ENCODE measurements at places on chromosomes 3 and 15.

GRCh38 chr15:81507831-81508230 is 133.8 kb upstream of the TMC3 start:
- no peak for DNase-seq

DNA sequence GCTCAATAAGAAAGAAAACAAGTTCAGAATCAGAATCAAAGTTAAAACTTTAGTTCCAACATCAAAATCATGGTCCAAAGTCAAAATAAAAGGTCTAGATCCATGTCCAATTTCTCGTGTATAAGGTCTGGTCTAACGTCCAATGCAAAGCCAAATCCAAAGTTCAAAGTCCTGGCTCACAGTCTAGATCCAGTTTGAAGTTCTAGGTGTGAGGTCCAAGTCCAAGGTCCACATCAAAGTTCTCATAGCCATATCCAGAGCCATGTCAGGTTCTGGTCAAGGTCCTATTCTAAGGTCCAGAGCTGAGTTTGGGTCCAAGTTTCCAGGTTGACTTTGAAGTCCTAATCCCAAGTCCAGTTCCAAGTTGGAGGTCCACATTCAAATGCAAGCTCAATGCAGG is 40.7 kb upstream of the VIPR1 start:
- no peak for DNase-seq

DNA sequence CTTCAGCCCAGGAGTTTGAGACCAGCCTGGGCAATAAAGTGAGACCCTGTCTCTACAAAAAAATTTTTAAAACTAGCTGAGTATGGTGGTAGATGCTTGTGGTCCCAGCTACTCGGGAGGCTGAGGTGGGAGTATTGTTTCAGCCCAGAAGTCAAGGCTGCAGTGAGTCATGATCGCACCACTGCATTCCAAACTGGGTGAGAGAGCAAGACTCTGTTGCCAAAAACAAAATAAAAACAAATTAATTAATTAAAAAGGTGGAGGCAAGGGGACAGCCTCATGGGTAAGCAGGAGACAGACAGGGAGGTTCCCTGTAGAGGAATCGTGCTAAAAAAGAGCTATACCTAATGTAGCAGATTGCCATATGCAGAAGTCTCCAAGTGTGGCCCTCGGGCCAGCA is 12.6 kb downstream of the HAPLN3 start:
- DNase-seq = no peak

- DNase-seq = no peak
Measured at GRCh38 chr3:143363949-143364348, 244.4 kb downstream of the CHST2 start.

DNA sequence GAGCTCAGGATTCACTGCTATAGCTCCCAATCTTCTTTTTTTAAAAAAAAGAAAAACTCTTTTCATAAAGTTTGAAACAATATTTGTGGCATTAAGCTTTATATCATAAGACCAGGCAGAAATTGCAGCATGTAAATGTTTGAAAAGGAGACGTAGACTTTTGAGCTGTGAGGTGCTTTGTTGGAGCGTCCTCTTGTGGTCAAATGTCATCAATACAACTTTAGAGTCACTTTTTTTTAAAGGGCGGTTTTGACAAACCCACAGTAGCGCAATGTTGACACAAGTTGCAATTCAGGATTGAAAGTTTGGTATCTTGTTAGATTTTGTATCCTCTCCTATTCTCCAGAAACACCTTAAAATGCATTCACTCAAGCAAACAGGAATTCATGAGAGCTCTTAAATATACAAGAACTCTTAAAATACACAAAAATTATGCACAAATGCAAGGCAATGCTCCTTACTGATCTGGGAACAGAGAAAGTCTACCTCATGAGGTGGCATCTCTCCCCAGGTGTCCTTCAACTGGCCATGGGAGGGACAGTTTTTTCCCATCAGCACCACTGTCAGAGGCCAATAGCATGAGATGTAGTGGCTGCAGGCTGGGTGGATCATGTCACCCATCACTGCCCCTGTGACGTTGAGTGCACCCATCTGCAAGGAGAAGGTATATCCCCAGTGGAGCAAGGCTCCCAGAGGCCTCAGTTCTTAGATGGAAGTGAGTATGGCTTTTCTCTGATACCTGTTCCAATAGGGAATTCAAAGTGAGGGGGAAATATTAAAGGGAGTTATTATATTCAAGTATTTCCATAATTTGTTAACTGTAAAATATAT is 70.7 kb downstream of the ANXA2 start:
- peak; percentile 31 for DNase-seq

GRCh38 chr3:22101811-22102210 is 350.8 kb upstream of the ZNF385D start:
- DNase-seq = no peak

- no peak for DNase-seq
Measured at GRCh38 chr3:194135516-194135805, 487 bp upstream of the HES1 start.

DNA sequence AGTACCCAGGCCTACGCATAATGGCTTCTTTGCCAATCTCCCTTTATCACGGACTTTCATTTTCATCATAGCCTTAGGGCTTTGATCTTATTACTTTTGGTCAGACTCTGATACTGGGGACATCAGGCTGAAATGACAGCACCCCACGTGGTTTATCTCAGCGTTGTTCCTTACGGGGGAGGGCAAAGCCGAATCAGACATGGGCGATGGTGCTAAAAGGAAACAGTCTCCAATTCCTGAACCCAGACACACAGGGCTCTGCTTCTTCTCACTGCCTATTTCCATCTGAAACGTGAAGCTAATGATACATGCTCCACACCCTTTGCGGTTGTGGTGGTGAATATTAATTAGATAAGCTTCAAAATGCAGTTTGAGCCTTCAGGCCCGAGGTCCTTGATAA is 59.4 kb upstream of the CD47 start:
- DNase-seq = no peak

DNA sequence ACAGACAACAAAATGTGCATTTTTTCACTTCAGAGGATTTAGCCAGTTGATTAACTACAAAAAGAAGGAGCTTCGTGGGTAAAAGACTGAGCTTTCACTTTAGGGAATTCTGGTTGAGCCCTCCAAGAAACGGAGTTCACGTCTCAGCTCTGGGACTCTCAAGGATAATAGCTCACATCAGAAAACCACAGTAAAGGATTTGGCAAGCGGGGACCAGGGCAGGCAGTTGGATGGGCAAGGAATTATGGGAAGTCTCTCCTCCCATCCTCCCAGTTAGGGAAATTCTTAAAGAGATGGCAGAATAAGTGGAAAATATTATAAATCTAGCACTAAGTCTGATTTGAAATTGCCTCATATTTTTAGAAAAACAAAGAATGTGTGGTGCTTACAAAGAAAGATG is 188.3 kb upstream of the EOMES start:
- DNase-seq = no peak

- no peak for DNase-seq
Measured at GRCh38 chr3:9081184-9081818, 118.0 kb upstream of the RAD18 start.

GRCh38 chr3:61518590-61518989 is 42.8 kb upstream of the PTPRG start:
- DNase-seq = no peak

DNA sequence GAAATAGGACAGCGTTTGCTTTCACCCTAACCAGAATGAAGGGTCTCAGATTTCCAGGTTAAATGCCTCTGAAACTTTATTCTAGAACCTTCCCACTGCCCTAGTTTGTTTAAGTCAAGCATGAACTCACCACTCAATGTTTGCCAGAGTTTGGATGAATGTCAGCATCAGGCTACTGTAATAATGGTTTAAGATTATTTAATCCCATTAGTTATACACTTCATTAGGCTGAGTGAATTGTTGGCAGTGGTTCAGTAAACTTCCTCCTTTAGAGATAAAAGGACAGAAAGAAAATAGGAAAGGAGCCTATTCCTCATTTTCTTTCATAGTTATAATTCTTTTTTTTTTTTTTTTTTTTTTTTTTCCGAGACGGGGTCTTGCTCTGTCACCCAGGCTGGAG is 401.9 kb upstream of the TPRG1 start:
- DNase-seq = no peak

DNA sequence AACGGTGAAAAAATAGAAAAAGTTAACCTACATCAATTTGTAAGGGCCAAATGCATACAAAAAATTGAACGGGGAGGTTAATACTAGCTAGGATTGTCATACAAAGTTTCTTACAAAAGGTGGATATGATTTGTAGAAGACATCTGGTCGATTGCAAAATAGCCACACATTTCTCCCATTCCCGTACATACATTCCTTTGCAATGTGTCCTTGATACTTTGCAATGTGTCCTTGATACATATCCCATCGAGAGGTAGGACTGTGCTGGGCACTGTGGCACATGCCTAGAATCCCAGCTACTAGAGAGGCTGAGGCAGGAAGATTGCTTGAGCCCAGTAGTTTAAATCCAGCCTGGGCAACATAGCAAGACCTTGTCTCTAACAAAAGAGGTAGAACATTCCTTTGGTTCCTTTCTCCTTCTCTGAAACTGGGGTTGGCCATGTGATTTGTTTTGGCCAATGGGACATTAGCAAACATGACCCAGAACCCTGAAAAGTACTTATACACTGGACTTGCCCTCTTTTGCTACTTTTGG is 9.5 kb downstream of the TTBK2 start:
- DNase-seq = no peak

DNA sequence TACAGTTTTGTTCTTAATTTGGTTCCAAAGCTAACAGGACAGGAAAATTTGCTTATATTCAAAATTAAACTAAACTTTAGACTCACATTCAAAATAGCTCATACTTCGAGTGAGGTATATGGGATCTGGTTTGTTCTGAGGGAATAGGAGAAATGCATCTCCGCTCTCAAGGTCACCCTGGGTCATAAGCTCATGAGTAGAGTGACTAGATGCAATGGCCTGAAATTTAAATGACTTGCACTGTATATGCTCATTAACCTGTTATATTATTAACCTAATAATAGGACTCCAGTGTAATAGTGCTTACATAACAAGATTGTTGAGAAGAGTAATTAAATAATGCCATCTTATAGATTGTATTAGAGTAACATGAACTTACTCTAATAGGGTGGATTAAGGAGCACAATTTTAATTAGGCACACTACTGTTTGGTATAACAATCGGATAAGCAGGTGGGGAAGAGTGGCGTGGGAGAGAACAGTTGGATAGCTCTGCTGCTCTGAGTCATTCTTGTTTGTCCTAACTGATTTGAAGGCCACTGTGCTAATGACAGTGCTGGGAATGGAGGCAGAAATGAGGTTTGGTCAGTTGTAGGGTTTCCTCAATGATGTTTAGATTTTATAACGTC is 5.2 kb downstream of the NKTR start:
- DNase-seq = no peak

GRCh38 chr15:70078578-70079417 is 18.9 kb downstream of the TLE3 start:
- DNase-seq = no peak

GRCh38 chr3:11570789-11571495 is 72.8 kb downstream of the VGLL4 start:
- DNase-seq = no peak

GRCh38 chr3:71997066-71997653 is 212.2 kb upstream of the PROK2 start:
- no peak for DNase-seq

DNA sequence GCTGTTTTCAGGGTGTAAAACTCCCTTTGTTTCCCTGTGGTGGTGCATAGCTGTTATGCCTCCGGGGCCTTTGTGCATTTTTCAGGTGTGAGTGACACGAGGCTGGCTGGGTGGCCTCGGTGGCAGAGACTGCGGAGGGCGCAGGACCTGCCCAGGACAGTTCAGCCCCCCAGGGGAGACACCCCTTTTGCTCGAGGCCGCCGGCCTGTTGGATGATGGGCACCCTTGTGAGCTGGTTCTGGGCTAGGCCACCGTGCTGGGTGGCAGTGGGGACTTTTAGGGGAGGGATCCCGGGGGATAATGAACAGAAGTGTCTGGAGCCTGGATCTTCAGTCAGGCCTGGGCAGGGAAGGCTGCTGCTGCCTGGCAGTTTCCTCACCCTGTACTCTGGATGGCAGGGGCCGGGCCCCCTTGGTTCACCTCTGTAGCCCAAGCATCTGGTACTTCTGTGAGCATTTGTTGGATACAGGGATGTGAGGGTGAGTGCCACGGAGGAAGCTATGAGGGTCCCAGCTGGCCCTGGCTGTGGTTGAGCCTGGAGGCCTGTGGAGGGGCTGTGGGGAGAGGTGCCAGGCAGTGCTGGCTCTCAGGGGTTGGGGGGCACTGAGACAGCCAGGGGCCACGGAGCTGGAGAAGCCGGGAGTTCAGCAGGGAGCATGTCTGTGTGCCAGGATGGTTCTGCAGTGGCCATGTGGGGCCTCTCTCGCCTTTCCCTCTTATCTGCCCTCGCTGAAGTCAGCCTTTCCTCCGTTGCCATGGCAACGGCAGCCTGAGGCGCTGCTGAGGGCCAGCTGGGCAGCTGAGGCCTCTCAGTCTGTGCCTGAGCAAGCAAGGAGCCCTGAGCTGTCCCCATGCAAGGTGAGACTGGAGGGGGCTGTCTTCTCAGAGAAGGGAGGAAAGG is 49.0 kb downstream of the KY start:
- no peak for DNase-seq

DNA sequence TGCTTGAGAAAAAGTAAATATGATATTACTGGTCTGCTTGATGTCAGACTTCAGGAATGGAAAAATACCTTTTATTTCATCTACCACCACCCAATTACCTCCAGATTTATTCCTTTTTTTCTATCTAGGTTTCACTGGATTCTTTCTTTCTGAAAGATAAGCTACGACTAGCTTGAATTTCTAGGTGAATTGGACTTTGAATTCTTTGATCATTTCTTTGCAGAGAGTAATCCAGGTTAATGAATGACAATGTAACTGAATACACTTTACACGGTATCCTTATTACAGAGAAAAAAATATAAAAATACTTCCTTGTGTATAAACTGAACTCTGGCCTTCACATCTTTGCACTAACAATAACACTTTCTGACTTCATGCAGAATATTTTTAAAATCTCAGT is 59.5 kb upstream of the TRPC1 start:
- no peak for DNase-seq

DNA sequence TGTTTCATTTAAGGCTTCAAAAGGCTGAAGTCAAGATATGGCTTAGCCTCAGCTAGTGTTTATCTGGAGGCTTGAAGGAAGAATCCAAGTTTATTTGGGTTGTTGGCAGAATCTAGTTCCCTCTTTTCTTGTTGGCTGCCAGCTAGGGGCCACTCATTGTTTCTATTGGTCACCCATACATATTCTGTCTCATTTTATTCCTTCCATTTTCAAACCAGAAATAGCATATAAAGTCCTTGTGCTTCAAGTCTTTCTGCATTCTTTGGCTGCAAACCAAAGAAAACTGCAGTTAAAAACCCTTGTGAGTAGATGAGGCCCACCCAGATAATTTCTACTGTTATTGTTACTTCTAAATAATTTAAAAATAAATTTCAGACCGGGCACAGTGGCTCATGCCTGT is 301.7 kb downstream of the OXSM start:
- DNase-seq = no peak
